ENCODE measurements at places on chromosomes 16 and 17.

DNA sequence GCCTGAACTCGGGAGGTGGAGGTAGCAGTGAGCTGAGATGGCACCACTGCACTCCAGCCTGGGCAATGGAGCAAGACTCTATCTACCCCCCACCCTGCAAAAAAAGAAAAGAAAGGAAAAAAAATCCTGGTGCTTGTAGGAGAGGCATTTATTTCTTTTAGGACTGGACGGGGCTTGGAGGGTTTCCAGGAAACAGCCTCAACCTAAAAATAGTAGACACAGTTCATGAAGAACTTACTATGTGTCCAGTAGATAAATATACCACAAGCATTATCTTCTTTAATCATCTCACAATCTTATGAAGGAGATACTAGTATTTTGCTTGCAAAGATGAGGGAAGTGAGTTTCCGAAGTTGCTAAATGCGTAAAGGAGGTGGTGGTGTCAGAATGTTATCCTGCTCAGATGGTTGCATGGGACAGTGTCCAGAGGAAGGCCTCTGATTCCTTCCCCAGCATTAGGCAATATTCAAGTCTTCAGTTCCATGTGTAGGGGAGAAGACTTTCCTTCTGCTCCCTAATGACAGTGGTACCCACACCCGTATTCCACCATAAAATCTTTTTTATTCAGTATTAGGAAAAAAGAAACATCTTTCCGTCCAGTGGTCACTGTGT lies 263.2 kb downstream of the WWOX start:
- no peak for DNase-seq

GRCh38 chr17:28086519-28086918 lies 44.0 kb downstream of the NLK start:
- peak; percentile 5 for DNase-seq

GRCh38 chr17:61403801-61404662 lies 4.4 kb downstream of the TBX2 start:
- DNase-seq = peak; percentile 64

DNA sequence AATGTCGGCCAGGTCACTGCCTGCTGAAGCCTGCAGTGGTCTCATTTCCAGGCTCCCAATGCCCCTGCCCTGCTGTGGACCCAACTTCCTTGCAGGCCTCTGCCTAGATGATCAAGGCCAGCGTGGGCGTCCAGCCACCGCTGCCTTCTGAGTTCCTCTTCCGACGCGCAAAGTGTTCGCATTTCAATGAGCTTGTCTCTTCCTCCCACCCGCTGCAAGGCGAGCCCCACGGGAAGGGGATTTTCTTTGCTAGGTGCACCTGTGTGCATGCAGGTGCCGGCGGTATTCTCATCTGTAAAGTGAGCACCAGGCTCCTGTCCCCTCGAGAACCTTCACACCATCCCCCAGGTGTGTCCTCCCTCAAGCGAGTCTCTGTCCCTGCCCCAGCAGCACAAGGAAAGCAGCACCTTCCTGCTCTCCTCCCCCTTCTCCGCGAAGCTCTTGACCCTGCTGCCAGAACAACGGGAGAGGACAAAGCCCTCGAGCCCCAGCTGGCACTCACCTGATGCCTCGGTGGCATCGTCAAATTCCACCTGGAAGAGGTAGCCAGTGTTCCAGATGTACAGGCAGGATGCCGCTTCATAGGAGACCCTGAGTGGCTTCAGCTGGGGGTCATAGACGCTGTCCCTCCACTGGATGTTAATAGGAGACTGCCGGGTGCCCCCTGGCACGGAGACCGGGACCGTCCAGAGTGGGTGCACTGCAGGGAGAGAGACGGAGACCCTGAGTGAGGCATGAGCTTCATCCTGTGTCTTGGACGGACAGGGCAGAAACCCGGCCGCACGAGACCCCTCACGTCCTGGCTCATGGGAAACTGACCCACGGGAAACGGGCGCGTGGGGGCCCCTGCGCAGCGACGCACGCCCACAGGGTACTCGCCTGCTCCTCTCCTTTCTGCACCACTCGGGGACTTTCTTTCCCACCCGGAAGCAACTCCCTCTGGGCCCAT lies 9.8 kb downstream of the CA5A start:
- no peak for DNase-seq

GRCh38 chr16:79047337-79047736 lies 553.2 kb downstream of the MAF start:
- no peak for DNase-seq

- no peak for DNase-seq
Observed at GRCh38 chr16:89565256-89565505, 4.7 kb downstream of the RPL13 start.

- DNase-seq = no peak
Observed at GRCh38 chr16:35745821-35746248, 2286.4 kb downstream of the TP53TG3F start.

DNA sequence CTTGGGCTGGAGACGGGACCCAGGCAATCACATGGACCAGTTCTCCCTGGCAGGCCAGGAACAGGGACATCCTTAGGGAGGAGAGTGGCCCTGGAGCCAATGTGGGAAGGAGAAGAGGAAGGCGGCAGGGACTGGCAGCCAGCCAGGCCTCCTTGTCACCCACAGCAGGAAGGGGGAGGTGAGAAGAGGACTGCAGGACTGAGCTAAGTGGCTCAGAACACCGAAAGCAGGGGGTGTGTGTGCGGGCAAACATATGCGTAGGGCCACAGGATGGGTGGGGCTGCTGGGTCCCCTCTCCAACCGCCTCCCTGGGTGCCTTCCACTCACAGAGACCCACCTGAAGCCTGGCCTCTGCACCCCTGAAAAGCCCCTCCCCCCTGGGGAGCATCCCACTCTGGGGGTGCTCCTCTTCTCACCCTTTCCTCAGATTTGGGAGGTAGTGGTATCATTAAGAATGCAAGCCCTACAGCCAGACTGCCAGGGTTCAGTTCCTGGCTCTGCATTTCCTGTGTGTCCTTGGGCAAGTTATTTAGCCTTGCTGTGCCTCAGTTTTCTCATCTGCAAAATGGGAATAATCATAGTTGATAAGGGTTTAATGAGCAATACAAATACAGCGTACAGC lies 8.1 kb downstream of the PNMT start:
- DNase-seq = no peak

DNA sequence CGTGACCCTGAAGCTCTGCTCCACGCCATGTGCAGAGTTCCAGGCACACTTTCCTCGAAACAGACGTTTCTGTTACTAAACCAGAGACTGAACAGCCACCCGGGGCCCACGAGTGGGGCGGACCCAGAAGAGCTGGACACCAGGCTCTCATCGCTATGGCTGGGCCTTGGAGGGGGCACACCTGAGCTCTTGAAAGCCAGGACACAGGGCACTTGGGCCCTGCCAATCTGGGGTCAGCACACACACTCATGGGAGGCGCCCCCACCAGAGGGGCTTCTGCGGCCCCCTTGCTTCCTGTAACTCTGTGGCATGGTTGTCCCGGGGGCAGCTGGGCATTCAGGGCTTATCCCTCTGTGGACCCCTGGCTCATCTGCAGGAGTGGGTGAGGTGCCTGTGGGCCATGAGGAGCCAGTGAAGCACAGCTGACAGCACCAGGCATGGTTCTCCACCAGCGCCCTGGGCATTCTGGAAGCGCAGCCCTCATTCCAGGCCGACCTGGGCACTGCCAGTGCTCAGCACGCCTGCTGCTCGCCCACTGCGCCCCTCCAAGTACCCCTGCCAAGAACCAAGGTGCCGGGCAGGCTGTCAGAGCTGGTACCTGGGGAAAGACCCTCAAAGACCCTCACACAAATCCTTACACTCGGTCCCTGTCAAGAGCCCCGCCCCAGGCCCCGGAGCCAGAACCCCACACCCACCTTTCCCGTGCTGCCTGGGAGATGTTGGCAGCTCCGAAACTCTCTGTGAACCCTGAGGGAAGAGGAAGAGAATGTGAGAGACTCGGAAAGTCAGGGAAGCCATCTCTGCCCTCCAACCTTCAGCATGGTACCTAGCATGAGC lies 61.1 kb downstream of the IL21R start:
- DNase-seq = no peak

GRCh38 chr16:87233928-87234327 lies 83.3 kb downstream of the C16orf95 start:
- DNase-seq = peak; percentile 63

GRCh38 chr16:67364600-67365235 lies 28.6 kb downstream of the TPPP3 start:
- no peak for DNase-seq

GRCh38 chr17:37828651-37829124 lies 83.8 kb upstream of the HNF1B start:
- no peak for DNase-seq

- DNase-seq = no peak
Observed at GRCh38 chr17:4465786-4466185, 32.0 kb downstream of the SPNS3 start.

DNA sequence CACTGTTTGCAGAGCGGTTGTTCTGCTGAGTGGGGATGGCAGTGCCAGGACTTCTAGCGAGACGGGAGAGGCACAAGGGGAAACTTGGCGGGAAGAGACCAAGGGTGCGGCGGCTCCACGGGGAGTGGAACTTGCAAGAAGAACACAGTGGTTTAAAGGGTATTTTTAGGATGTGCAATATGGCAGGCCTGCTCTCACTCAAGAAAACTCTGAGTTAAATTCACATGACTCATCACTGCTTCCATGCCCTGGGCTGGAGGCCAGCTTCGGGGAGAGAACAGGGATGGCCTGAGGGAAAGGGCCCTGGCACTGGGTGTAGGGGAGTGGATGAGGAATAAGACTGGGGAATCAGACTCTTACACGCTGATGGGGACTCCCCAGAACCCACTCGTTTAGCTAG lies 13.3 kb upstream of the CD300LD start:
- DNase-seq = peak; percentile 85

DNA sequence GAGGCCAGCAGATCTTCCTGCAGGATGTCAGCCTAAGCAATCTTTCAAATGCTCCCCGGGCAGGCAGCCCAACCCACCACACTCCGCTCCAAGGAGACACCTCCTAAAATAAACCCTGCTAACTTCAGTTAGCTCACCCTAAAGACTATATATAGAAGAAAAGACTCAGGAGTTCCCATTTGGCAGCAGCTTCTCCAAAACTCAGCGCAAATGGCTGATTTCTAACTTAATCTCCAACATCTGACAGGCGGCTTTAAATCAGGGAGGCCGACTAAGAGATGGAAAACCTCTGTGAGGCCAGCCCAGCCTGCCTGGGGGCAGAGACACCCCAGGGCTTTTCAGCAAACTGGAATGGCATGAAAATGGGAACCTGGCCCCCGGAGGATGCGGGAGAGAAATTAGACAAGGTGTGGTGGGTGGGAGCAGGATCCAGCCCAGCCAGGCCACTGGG lies 91.6 kb downstream of the XYLT1 start:
- DNase-seq = no peak

GRCh38 chr16:6852643-6853225 lies 479.9 kb upstream of the RBFOX1 start:
- DNase-seq = no peak

- DNase-seq = peak; percentile 62
Observed at GRCh38 chr17:77571155-77571981, 387.1 kb upstream of the TNRC6C start.

DNA sequence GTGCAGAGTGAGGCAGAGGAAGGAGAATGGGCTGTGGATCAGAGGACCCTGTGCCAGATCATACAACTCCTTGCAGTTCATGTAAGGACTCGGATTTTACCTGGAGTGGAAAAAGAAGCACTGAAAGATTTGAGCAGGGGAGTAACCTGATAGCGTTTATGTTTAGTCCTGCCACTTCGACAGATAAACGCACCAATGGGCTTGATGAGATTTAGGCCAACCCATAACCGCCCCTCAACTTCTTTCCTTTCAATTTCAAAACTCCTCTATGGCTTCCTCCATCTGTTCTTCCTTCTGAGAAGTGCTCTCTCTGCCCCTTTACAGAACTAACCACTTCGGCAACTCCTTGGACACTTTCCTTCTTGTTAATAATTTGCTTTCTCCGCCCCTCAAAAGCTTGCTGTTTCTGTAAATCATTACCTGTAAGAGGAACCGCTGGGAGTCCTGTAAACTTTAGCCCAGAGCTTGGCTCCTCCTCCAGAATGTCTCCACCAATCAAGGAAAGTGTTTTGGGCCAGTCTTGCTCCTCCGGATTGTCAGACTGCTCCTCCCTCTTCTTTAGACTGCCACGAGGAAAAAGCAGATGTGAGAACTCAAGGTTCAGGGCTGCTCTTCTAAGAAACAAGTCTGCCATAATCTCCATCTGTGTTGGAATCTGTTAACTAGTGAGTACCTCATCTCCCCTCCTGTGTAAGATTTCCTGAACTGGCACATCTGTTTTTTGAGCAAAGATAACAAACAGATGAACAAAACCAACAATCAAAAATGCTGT lies at the start of gene ACSM3:
TSS of gene ACSM3 (plus strand) at position 554 of the 772 bp plus-strand sequence. CDS start 6,021 bp downstream, outside the sequence.
- peak; percentile 78 for DNase-seq

DNA sequence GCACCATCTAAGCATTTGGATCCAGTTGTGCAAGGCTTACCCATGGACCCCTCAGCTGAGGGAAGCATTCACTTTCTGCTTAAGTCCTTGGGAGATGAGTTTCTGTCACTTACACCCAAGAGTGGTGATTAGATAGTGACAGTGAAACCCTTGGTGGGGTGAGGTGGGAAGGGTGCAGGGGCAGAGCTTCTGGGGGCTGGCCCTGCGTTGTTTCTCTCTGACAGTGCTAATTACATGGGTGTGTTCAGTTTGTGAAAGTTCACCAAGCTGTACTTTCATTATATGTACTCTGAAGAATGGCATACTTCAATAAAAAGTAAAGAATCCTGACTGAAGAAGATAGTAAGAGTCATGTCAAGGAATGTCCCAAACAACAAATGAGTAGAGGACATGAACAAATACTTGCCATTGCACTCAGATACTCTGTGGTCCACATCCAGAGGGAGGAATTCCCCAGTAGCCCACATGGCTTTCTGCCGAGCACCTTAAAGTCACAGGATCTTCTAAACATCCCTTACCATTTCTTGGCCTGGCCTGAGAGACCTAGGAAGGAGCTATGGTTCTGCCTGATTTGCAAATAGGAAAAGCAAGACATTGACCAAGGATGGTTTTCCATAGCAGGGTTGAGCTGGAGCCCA lies 8.4 kb downstream of the CHST6 start:
- DNase-seq = no peak

DNA sequence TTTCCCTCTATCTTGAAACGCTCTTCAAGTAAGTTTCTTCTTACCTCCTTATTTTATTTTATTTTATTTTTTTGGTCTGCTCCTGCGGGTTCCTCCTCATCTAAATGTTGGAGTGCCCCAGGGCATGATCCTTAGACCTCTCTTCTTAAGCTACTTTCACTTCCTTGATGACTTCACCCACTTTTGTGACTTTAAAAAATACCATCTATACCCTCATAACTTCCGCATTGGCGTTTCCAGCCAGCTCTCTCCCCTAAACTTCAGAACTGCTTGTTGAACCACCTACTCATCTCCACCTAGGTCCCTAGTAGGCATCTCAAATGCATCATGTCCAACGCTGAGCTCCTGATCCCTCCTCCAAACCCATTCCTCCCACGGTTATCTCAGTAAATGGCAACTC lies 51.4 kb upstream of the NFAT5 start:
- no peak for DNase-seq

- DNase-seq = no peak
Observed at GRCh38 chr16:58678269-58678668, 6.3 kb downstream of the SLC38A7 start.

GRCh38 chr16:50270510-50271147 lies 4.3 kb downstream of the ADCY7 start:
- DNase-seq = no peak

DNA sequence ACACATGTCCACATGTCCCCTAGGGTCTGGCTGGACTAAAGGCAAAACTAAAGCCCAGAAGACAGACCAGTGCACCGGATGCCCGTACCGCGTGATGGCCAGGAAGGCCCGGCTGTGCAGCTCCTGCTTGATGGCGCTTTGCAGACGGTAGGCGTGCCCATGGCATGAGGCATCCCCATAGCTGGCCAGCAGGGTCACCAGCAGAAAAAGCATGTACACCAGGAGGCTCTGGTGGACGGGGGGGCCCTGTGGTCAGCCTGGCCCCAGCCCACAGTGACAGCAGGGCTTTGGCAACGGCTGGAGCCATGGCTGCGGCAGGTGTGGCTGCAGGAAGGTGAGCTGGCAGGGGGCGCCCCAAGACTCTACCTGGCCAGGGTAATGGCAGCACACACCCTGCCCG lies 42.8 kb downstream of the PKD1 start:
- no peak for DNase-seq
